Immature natural killer cell (primary cell): ENCODE measurements at places on chromosomes 7 and 10. TPM values are rescaled to one million over a fixed set of nuclear protein-coding genes. Genes with fewer than 3 reads are reported as not detected.

- H3K27me3 ChIP-seq: peaks cover 6% of the 10 kb centered on the region
- H3K4me3 ChIP-seq: no peak overlapping the region
- no peaks in the 10 kb centered on the region for H3K36me3 ChIP-seq
- H3K27ac ChIP-seq: peak overlapping the region; percentile 67
- no peak for DNase-seq
Observed at GRCh38 chr10:89369156-89370105, 8.4 kb upstream of the IFIT1B start.

- H3K36me3 ChIP-seq: no peaks in the 10 kb centered on the region
- H3K27ac ChIP-seq: no peak overlapping the region
- H3K4me1 ChIP-seq: no peaks in the 10 kb centered on the region
- H3K27me3 ChIP-seq: no peaks in the 10 kb centered on the region
- DNase-seq: no peak
- no peak overlapping the region for H3K4me3 ChIP-seq
Observed at GRCh38 chr7:130554481-130554880, 62.6 kb downstream of the MEST start.

DNA sequence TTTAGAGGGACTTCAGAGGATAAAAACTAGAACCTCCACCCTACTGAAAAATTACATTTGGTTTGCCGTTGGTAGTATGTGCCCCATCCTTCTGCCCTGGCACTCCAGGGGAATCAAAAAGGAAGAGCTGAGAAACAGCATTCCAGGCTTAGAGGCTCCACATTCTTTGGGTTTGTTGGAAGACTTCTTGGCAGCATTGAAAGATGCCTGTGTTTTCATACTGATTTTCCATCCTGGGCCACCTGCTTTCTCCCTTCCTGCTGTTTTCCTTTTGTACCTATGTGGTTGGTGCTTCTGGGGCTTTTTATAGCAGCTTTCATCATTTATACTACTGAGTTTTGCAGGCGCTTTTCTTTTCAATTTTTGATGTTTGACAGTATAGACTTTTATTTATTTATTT lies 61.7 kb downstream of the AUTS2 start:
- no peak overlapping the region for H3K27ac ChIP-seq
- no peak overlapping the region for H3K4me3 ChIP-seq
- no peak for DNase-seq
- H3K27me3 ChIP-seq: peaks cover 6% of the 10 kb centered on the region
- H3K4me1 ChIP-seq: peaks cover 21% of the 10 kb centered on the region
- H3K36me3 ChIP-seq: no peaks in the 10 kb centered on the region

- no peaks in the 10 kb centered on the region for H3K27me3 ChIP-seq
- H3K4me1 ChIP-seq: no peaks in the 10 kb centered on the region
- DNase-seq: no peak
- no peak overlapping the region for H3K4me3 ChIP-seq
- H3K27ac ChIP-seq: peak overlapping the region; percentile 70
Observed at GRCh38 chr10:74118804-74119203, 31.8 kb downstream of the AP3M1 start.

Gene GALNT11
- 59.2 TPM for polyA plus RNA-seq

DNA sequence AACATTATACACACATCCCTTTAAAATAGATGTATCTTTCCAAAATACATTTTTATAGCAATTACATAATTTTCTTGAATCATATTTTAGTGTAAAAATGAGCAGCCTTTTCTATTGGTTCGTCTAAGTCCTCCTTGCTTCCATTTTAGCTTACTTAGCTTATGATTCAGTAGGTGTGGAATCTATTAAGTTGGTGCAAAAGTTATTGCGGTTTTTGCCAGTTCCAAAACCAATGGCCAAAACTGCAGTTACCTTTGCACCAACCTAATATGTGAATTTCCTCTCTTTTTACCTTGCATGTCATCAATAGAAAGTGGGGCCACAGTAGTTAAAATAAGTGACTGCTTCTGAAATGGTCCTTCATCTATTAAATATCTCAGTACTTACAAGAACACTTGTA lies 279.0 kb downstream of the OTUD1 start:
- H3K27ac ChIP-seq: no peak overlapping the region
- H3K27me3 ChIP-seq: no peaks in the 10 kb centered on the region
- no peak overlapping the region for H3K4me3 ChIP-seq

DNA sequence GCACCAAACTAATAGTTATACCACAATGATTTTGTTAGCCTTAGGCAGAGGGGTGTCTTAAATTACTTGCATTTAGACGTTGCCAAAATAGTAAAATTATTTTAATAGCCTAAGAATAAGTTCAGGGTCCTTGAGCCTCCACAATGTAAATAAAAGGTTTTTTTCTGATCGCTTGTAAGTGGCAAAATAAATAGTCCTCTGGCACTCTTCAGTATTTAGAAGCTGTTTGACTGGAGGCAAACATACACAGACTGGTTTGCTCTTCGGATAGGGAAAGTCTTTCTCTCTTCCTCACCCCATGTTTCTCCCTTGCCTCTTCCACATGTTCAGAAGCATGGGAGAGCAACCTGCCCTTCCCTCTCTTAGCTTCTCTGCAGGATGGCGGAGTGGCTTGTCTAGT lies 49.5 kb upstream of the FAM180A start:
- H3K27ac ChIP-seq: no peak overlapping the region
- no peak overlapping the region for H3K4me3 ChIP-seq
- H3K4me1 ChIP-seq: peaks cover 14% of the 10 kb centered on the region

- DNase-seq: no peak
- H3K36me3 ChIP-seq: peaks cover 4% of the 10 kb centered on the region
- peak overlapping the region; percentile 88 for H3K27ac ChIP-seq
- peaks cover 79% of the 10 kb centered on the region for H3K4me1 ChIP-seq
- peak overlapping the region; percentile 73 for H3K4me3 ChIP-seq
Observed at GRCh38 chr10:119313024-119313423, 105.7 kb downstream of the GRK5 start.

Gene HOXA10
- polyA plus RNA-seq: 17.3 TPM

- H3K27ac ChIP-seq: no peak overlapping the region
- DNase-seq: no peak
- H3K36me3 ChIP-seq: no peaks in the 10 kb centered on the region
- H3K4me1 ChIP-seq: no peaks in the 10 kb centered on the region
- H3K27me3 ChIP-seq: no peaks in the 10 kb centered on the region
- H3K4me3 ChIP-seq: no peak overlapping the region
Observed at GRCh38 chr10:78211561-78212051, 177.9 kb downstream of the RPS24 start.

Gene GIMAP8
- polyA plus RNA-seq: 25.1 TPM

- H3K27me3 ChIP-seq: peaks cover 10% of the 10 kb centered on the region
- H3K36me3 ChIP-seq: no peaks in the 10 kb centered on the region
- no peak for DNase-seq
- peak overlapping the region; percentile 97 for H3K4me3 ChIP-seq
Observed at GRCh38 chr10:110568055-110568735, 700 bp downstream of the SMC3 start.

GRCh38 chr10:117439243-117439912 lies 64.1 kb upstream of the PDZD8 start:
- H3K36me3 ChIP-seq: no peaks in the 10 kb centered on the region
- H3K4me3 ChIP-seq: no peak overlapping the region
- DNase-seq: no peak
- H3K4me1 ChIP-seq: peaks cover 10% of the 10 kb centered on the region
- H3K27me3 ChIP-seq: peaks cover 21% of the 10 kb centered on the region

DNA sequence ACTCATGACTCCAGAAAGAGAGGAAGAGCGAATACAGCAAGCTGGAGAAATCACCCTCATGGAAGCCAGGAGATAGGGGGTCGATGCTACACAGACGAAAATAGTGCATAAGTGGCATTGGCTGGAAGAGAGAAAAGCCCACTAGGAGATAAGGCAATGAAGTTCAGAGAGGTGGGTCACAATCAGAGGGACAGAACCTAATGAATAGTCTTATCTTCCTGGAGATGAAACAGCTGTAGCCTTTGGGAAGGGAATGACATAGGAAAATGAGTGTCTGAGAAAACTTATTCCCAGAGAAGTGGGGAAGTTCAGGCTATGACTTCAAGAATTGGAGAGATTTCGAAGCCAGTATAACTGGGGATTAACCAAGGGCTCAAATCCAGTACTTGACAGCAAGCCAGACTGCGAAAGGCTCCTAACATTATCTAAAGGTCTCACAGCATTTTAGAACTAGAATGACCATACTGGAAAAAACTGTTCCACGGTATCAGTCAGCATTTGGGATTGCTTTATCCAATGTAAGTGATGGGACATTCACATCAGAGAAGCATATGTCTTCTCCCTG lies 211.1 kb downstream of the ZNF365 start:
- H3K4me1 ChIP-seq: no peaks in the 10 kb centered on the region
- no peak for DNase-seq
- peaks cover 6% of the 10 kb centered on the region for H3K27me3 ChIP-seq
- peaks cover 5% of the 10 kb centered on the region for H3K36me3 ChIP-seq
- no peak overlapping the region for H3K4me3 ChIP-seq

Gene COL28A1
- not detected for polyA plus RNA-seq

GRCh38 chr7:13834328-13834761 lies 155.1 kb downstream of the ETV1 start:
- H3K27me3 ChIP-seq: peaks cover 2% of the 10 kb centered on the region
- H3K27ac ChIP-seq: no peak overlapping the region
- no peaks in the 10 kb centered on the region for H3K36me3 ChIP-seq
- H3K4me3 ChIP-seq: no peak overlapping the region

- no peak overlapping the region for H3K4me3 ChIP-seq
- no peaks in the 10 kb centered on the region for H3K27me3 ChIP-seq
- H3K4me1 ChIP-seq: no peaks in the 10 kb centered on the region
- no peak overlapping the region for H3K27ac ChIP-seq
Observed at GRCh38 chr10:82377608-82378007, 502.6 kb downstream of the NRG3 start.

Gene LRGUK
- polyA plus RNA-seq: not detected

Gene OR6B1
- polyA plus RNA-seq: not detected

Gene TAC1
- not detected for polyA plus RNA-seq

DNA sequence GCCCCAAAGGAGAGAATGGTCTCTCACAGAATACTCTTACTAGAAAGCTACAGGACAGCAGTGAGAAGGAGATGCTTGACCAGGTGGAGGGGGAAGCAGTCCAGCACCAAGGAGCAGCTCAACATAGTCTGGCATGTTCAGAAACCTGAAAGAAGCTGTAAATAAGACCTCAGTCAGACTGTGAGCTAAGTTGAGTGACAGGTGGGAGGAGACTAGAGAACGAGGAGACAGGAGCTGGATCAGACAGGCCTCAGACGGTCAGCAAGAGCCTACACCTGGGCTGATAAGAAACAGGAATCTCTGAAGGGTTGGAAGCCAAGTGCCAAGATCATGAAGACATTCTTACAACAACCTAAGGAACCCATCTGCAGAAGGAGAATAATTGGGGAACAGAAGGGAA lies 54.5 kb downstream of the ELMO1 start:
- no peaks in the 10 kb centered on the region for H3K27me3 ChIP-seq
- DNase-seq: no peak
- H3K4me3 ChIP-seq: no peak overlapping the region

DNA sequence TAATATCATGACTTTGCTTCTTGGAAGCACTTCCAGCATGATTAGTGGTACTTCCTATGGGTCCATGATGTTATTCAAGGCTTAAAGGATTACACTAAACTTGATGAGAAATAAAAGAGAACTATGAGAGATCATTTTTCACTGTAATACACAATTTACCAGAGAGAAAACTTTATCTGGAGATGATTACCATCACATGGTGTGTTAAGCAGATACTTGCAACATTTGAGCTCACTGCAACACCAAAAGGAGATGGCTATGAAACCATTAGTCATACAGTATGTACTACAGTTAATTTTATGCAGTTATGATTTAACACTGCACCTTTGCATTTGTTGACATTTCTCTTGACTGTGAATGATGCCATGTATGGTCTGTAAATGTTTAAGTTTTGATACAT lies 311.3 kb upstream of the AOAH start:
- peaks cover 16% of the 10 kb centered on the region for H3K4me1 ChIP-seq
- peaks cover 43% of the 10 kb centered on the region for H3K36me3 ChIP-seq
- no peak for DNase-seq

Gene AMPH
- 0.06 TPM for polyA plus RNA-seq

DNA sequence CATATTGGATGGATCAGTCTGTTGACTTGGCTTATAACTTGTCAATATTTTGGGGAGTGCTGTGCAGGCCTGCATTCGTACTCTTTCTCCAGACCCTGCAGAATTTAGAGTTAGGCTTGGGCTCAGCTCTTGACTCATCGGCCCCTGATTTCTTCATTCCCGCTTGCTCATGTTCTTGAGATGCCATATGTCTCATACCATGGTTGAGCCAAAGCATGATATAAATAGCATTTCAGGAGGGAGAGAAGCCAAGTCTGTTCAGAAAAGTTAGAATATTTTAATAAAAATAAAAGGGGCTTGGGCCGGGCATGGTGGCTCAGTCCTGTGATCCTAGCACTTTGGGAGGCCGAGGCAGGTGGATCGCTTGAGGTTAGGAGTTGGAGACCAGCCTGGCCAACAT lies 898.1 kb downstream of the TYW1 start:
- H3K4me3 ChIP-seq: no peak overlapping the region
- H3K36me3 ChIP-seq: peaks cover 5% of the 10 kb centered on the region
- DNase-seq: no peak
- H3K27ac ChIP-seq: no peak overlapping the region
- H3K27me3 ChIP-seq: no peaks in the 10 kb centered on the region

DNA sequence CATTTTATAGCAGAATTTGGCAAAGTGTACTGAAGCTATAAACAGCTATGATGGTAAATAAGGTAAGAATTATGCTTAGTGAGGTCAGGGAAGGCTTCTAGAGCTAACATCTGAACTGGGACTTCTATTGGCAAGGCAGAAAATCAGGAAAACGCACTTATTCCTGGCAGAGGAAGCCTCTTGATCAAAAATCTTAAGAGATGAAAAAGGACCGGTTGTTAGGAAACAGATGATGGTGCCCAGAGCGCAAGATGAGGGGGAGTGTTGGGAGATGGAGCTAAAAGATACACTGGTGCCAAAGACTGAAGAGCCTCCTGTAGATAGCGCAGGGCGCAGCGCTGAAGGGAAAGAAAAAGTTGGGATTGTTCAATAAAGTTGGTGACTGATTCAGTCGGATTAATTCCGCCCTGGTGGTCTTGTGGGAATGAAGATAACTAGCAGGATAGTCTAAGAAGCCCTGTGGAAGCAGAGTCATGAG lies 550 bp upstream of the CALU start:
- H3K4me3 ChIP-seq: peak overlapping the region; percentile 99
- peak overlapping the region; percentile 97 for H3K27ac ChIP-seq

Gene CASD1
- 16.2 TPM for polyA plus RNA-seq

- H3K4me1 ChIP-seq: no peaks in the 10 kb centered on the region
- no peak overlapping the region for H3K27ac ChIP-seq
- DNase-seq: no peak
- no peaks in the 10 kb centered on the region for H3K27me3 ChIP-seq
Observed at GRCh38 chr10:54961040-54961439, 160.0 kb upstream of the PCDH15 start.

Gene PBLD
- 1.3 TPM for polyA plus RNA-seq

DNA sequence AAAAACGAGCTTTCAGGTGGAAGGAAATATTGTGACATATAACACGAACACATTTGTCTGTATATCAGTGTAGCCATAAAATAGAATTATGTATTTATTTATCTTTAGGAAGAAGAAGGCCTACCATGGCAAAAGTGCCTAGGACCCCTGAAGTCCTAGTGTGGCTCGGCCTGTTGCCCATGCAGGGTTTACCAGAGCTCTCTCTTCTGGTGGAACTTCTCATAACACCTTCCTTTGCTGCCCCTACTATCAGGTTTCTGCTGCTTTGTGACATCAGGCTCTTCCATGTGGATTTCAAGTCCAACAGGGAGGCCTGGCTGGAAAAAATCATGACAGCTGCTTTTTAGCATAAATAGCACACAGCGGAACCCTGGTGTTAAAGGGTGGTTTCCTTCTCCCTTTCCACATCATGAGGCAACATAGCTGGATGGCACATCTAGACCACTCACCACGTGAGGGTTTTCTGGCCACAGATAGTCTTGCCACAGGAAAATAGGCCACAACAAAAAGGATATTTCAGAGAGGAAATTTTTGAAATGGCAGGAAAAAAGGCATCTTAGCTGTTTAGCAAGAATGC lies 44.8 kb upstream of the ADO start:
- H3K27me3 ChIP-seq: no peaks in the 10 kb centered on the region
- peak; percentile 16 for DNase-seq
- H3K36me3 ChIP-seq: no peaks in the 10 kb centered on the region

Gene WEE2
- not detected for polyA plus RNA-seq

Gene HMX2
- polyA plus RNA-seq: not detected

Gene TMEM270
- polyA plus RNA-seq: not detected
